ENCODE measurements at places on chromosomes 2 and 18. TPM values are rescaled to one million over a fixed set of nuclear protein-coding genes. Genes with fewer than 3 reads are reported as not detected.

DNA sequence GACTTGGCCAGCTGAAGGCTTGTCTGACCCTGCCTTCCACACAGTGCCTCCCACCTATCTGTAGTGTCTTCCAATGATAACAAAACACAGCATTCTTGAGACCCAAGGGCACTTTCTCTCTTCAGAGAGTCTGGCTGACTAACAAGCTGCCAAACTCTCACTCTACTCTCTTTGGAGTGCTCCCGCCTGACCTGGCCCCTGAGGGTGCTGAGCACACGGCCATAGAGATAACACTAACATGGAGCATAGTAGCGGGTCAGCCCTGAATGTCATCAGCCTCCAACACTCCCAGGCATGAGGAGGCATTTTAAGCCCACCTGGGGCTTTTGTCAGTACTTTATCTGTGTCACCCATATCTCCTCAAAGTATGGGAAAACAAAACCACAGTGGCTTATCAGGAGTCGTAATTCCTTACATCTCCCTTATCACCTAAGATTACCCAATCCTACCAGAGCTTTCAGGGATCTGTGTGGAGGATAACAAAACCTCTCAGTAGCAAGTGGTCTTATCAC lies 160.3 kb upstream of the TCF4 start:
- no peak overlapping the region for H3K4me3 ChIP-seq
- no peaks in the 10 kb centered on the region for H3K36me3 ChIP-seq
- H3K4me1 ChIP-seq: peaks cover 3% of the 10 kb centered on the region
- no peak for DNase-seq
- H3K27me3 ChIP-seq: no peaks in the 10 kb centered on the region
- no peak overlapping the region for H3K27ac ChIP-seq

- no peak overlapping the region for H3K4me3 ChIP-seq
- H3K36me3 ChIP-seq: no peaks in the 10 kb centered on the region
- DNase-seq: peak; percentile 72
- H3K27ac ChIP-seq: no peak overlapping the region
These were observed 203.8 kb downstream of the RDH14 start for GRCh38 chr2:18356676-18357075.

DNA sequence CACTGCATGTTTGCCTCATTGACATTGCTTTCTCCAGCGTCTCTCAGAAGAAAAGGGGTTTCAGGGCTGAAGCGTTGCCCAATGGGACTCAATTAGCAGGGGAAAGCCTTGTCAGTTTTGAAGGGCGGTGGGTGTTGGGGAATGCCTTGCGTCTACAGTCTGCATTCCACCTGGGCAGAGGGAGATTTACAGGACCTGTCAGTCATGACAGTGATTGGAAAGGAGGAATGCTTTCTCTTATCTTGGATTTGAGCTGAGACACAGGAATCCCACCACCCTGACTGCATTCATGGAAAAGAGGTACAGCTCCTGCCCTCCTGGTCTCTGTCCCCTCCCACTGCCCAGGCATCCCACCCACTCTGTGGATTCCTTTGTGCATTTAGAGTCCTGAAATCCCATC lies 123.9 kb downstream of the ACKR3 start:
- H3K27me3 ChIP-seq: peaks cover 34% of the 10 kb centered on the region
- no peak overlapping the region for H3K27ac ChIP-seq
- no peaks in the 10 kb centered on the region for H3K4me1 ChIP-seq

DNA sequence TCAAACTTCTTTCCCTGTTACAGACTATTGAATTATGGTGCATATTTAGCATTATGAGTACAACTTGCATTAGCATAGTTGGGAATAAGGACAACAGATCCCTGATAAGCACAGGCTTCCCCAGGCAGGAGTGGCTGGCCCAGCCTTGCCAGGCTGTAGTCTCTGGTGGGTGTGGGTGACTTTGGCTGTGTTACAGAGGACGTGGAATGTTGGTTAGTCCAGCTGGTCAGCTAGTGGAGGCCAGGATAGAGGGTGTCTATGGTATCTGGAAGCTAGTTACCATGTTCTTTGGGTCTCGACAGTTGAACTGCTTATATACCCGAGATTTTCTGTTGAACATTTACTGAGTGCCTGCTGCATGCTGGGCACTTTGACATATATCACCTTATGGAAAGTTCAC lies 4.7 kb downstream of the SH3RF3 start:
- H3K27me3 ChIP-seq: no peaks in the 10 kb centered on the region
- no peak overlapping the region for H3K27ac ChIP-seq
- peaks cover 10% of the 10 kb centered on the region for H3K4me1 ChIP-seq

- H3K36me3 ChIP-seq: no peaks in the 10 kb centered on the region
- DNase-seq: no peak
- H3K4me1 ChIP-seq: no peaks in the 10 kb centered on the region
These were observed 8.6 kb upstream of the ABCB11 start for GRCh38 chr2:169039702-169040101.

- no peak overlapping the region for H3K27ac ChIP-seq
- no peak for DNase-seq
- no peaks in the 10 kb centered on the region for H3K36me3 ChIP-seq
- H3K4me3 ChIP-seq: no peak overlapping the region
- no peaks in the 10 kb centered on the region for H3K4me1 ChIP-seq
These were observed 119.4 kb downstream of the ARHGAP15 start for GRCh38 chr2:143248631-143249030.

- no peak for DNase-seq
- H3K4me1 ChIP-seq: peaks cover 17% of the 10 kb centered on the region
- H3K4me3 ChIP-seq: no peak overlapping the region
- H3K36me3 ChIP-seq: peaks cover 12% of the 10 kb centered on the region
These were observed 17.5 kb downstream of the SERTAD2 start for GRCh38 chr2:64635976-64636911.

DNA sequence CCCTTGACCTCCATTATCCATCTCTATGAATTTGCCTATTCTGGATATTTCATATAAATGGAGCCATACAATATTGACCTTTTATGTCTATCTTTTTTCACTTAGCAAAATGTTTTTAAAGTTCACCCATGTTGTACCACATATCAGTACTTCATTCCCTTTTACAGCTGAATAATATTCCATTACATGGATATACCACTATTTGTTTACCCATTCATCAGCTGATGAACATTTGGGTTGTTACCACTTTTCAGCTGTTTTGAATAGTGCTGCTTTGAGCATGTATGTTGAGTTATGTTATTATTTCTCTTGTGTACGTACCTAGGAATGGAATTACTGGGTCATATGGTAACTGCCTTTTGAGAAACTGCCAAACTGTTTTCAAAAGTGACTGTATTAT lies 93.7 kb upstream of the DNMT3A start:
- H3K36me3 ChIP-seq: no peaks in the 10 kb centered on the region
- no peak overlapping the region for H3K4me3 ChIP-seq
- no peak overlapping the region for H3K27ac ChIP-seq

DNA sequence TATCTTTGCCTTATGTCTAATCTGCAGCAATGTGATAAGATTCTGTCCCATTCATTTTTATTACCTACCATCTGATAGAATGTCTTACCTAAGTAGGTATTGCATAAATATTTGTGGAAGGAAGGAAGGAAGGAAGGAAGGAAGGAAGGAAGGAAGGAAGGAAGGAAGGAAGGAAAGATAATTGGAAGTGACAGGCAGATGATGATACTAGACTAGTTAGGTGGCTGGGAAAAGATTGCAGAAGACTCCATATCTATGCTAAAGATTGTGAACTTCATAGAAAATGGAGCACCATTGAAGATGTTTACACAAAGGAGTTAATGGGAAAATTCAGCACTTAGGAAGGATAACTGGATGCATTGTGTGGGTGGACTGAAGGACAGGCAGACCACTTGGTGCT lies 909.0 kb downstream of the EPHA4 start:
- no peak overlapping the region for H3K4me3 ChIP-seq
- H3K36me3 ChIP-seq: no peaks in the 10 kb centered on the region
- no peak for DNase-seq
- no peak overlapping the region for H3K27ac ChIP-seq
- peaks cover 3% of the 10 kb centered on the region for H3K4me1 ChIP-seq
- no peaks in the 10 kb centered on the region for H3K27me3 ChIP-seq

- H3K36me3 ChIP-seq: peaks cover 43% of the 10 kb centered on the region
- peak; percentile 65 for DNase-seq
- H3K4me1 ChIP-seq: 0 out of 2 replicates have a peak, but pooled peaks cover 6% of the 10 kb centered on the region
- no peaks in the 10 kb centered on the region for H3K27me3 ChIP-seq
- peak within 1 kb of the TSS; percentile 64 for H3K4me3 ChIP-seq
These were observed at the start of gene CNPPD1 for GRCh38 chr2:219176818-219177551. Gene CNPPD1 (minus strand): TSS chr2:219176925. CDS start chr2:219176828, 97 bp downstream.

DNA sequence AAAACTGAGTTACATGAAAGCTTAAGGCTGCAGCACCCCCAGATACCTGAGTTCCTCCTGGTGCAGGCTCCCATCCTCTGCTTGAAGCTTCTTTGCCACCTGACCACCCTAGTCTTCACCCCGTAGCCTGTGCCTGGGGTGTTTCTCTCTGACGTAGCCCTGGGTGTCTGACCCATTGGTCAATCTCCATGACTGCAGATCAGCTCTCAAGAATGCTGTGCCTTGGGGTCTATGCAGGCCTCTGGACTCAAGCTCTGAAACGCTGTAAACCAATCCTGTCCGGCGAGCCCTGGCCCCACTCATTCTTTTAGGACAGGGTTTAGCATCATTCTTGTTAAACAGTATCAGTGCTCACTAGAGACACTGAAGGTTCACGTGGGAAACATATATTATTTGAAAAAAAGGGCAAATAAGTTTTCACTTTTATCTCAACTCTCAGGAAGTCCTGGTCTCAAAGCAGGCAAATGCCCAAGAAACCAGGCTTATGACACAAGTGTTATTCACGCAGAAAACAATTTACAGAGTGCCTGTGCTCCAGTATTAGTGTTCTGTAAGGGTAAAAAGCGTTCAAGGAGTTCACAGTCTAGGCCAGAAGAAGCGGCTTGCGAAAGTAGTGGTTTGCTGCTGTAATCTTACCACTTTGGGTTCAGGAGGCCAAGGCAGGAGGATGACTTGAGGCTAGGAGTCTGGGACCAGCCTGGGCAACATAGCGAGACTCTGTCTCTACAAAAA lies 22.8 kb upstream of the PPP4R1 start:
- no peaks in the 10 kb centered on the region for H3K36me3 ChIP-seq
- H3K27ac ChIP-seq: no peak overlapping the region
- H3K27me3 ChIP-seq: no peaks in the 10 kb centered on the region
- DNase-seq: peak; percentile 57

- DNase-seq: peak; percentile 17
- no peak overlapping the region for H3K4me3 ChIP-seq
- H3K27me3 ChIP-seq: peaks cover 9% of the 10 kb centered on the region
- H3K36me3 ChIP-seq: no peaks in the 10 kb centered on the region
These were observed 64.0 kb upstream of the PMAIP1 start for GRCh38 chr18:59835605-59836379.

LRP2 gene
- total RNA-seq: not detected

ATP6V1C2 gene
- not detected for total RNA-seq

SPC25 gene
- total RNA-seq: 2.0 TPM

M1AP gene
- total RNA-seq: not detected

SFTPB gene
- not detected for total RNA-seq

LYPD1 gene
- 79.7 TPM for total RNA-seq

SEC11C gene
- total RNA-seq: 10.6 TPM

PLCL1 gene
- 0.18 TPM for total RNA-seq

SULT1C4 gene
- total RNA-seq: 0.56 TPM

MEP1B gene
- not detected for total RNA-seq

RBBP8 gene
- 21.1 TPM for total RNA-seq

ALPP gene
- not detected for total RNA-seq

ARHGEF33 gene
- total RNA-seq: 0.18 TPM

PSD4 gene
- total RNA-seq: 0.36 TPM

FMNL2 gene
- total RNA-seq: 10.9 TPM
